ENCODE measurements at places on chromosomes 11 and 22.

DNA sequence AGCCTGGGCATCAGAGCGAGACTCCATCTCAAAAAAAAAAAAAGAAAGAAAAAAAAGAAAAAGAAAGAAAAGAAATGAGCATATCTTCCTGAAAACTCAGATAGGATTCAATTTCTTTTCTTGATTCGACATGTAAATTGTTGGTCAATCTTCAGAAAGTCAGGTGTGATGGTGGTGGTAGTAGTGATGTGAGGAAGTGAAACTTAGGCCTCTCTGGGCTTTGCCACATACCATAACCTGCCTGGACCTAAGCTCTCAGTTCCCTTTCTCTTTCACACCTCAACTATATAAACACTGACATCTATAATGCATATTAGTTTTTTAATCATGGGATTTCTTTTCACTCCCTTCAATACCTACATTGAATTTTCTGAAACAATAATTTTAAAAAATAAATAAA, 98.0 kb upstream of the TBCEL start:
- no peak for DNase-seq

DNA sequence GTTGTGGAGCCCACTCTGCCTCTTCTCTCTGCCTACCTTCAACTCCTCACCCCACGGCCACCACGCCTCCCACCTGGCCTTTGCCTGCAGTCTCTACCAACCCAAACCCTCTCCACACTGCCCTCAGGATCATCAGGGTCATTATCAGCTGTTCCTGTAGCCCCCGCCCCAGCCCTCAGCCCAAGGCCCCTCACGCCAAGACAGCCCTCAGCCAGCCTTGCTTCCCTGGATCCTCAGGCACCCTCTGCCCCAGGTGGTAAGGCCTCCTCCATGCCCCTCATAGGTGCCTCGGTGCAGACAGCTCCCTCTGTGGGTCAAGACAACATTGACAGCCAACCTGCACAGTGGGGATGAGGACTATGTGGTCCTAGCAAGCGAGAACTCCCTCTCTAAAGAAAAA, 1.7 kb downstream of the SBF1 start:
- no peak for DNase-seq

DNA sequence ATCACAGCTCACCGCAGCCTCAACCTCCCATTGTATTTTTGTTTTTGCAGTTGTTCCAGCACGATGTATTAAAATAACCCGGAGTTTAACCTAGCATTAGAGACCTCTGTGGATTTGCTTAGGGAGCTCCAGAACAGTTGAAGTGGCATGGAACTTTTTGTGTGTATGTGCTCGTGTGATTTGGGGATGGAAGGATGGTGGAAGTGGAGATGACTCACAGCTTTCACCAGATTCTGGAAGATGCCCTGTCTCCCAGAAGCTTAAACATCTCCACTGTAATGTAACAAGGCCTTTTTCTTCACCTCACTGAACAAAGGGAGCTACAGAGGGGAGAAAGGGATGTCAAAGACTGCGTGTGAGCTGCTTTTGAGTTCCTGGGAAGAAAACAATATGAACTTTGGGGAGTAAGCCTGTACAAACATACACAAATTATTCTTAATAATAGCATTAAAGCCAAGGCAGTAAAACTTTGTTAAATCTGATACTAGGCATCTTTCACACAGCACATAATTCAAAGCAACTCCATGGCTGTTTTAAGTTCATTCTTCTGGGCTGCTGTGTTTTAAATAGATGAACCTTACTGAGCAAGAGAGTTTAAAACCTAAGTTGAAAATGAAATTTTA, 226.4 kb downstream of the ADAMTS15 start:
- no peak for DNase-seq

GRCh38 chr11:58919980-58920379, 19.3 kb upstream of the GLYATL1 start:
- DNase-seq: no peak

GRCh38 chr11:19379465-19379864, 138.7 kb upstream of the E2F8 start:
- no peak for DNase-seq

DNA sequence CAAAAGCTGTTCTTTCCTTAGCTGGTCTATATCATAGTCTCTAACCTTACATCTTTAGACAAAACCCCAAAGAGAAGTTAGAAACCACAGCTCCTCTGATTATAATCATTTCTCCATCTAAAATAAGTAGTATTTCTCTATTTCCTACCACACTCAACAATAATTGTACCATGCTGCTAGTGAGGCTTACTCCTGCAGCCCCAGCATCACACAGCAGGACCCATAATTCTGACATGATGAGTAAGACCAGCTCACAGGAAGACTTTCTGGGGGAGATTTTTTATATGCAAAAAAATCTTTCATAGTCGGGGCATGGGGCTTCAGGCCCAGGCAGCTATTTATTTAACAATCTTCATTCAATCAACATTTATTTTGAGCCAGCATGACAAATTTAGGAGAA, 441.6 kb downstream of the DYNC2H1 start:
- DNase-seq: no peak

DNA sequence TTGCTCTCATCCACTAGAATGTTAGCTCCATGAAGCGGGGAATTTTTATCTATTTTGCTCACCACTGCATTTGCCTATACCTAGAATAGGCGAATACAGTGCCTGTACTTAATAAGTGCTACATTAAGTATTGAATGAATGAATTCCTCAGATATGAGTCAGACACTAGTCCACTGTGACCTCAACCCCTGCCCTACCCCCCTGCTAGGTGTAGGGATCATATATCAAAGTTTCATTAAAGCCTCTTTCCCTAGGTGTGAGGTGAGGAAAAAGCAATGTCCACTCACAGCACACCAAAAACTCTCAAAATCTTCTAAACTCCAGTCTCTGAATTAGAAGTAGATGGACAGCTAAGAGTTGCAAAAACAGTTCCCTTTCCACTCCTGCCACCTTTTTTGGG, 9.8 kb upstream of the PSMA1 start:
- DNase-seq: no peak

DNA sequence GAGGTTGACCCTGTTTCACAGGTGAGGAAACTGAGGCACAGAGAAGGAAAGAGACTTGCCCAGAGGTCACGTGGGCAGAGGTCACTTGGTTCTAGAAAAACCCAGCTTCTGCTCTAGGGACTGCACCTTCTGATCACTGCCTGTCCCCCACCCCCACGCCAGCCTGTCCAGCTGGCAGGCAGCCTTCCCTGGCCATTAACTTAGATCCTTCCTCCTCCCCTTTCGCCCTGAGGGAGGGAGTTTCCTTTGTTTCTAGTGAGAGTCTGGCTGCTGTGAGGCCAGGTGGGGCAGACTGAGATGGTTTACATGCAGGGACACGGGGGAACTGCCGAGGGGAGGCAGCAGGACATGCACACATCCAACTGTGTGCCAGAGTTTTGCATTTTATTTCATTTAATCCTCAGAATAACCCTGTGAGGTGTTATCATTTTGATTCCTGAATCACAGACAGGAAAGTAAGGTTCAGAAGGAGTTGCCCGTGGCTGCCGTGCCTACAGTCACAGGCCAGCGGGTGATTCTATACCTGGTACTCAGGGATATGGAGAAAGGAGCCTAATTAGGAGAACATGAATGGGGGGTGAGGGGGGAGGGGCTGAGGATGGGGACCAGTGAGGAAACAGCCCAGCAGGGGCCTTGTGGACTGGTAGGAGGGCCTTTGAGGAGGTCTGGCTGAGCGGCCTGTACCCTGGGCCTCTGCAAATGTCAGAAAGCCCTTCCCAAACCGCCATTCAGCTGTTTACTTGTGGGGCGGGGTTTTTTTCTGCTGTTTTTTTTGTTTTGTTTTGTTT, 3.4 kb downstream of the FAM83F start:
- peak; percentile 88 for DNase-seq

- no peak for DNase-seq
Measured at GRCh38 chr11:116930177-116930576, 92.8 kb upstream of the APOA1 start.

DNA sequence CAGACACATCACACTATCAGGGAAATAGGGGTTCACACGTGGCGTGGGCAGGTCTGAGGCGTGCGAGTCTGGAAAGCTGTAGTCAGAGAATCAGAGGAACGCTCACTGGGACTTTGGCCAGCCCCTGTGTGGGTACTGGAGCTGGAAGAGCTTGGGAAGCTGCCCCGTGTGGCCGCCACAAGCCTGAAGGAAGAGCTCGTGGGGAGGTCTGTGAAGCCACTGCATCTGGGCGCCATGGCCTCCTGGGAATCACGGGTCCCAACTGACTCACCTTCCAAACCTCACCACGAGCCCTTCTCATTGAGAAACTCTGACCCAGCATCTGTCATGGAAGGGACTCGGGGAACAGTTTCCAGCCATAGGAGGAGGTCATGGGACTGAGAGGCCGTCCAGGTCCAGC, 5.9 kb upstream of the MRGPRF start:
- DNase-seq: no peak

DNA sequence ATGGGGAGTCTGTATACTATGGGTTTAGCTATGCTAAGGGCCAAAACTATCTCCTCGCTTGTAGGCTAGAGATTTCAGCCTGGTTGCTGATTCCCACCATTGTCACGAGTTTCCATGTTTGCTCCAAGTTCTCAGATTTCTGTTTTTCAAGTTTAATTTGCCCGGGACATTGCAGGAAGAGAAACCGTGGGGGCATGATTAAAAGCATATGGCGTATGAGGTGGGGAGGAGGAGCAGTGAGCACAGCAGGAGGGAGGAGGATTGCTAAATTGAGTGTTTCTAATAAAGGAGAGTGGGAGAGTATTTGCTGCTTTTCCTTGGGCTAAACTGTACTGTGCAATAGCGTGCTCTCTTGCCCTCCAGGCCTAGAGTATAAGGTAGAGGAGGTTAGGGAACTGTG, 558.4 kb downstream of the METTL15 start:
- no peak for DNase-seq

- DNase-seq: no peak
Measured at GRCh38 chr22:37905534-37906363, at the start of gene MICALL1. Gene MICALL1 (plus strand): TSS chr22:37906297. CDS start chr22:37906423, 126 bp downstream.

- no peak for DNase-seq
Measured at GRCh38 chr22:46619830-46620501, at the start of gene GRAMD4. Gene GRAMD4 (plus strand): TSS chr22:46620386. CDS start chr22:46626800, 6,414 bp downstream.

Data from SHP77 treated with DMSO at 0.1 percent for 48 hours (cell line).